ENCODE measurements at places on chromosomes 13 and 19.

GRCh38 chr19:40217934-40218890 is at the start of gene TTC9B:
TTC9B (minus strand) TSS chr19:40218384; CDS start chr19:40218381, 3 bp downstream.
- DNase-seq = no peak

DNA sequence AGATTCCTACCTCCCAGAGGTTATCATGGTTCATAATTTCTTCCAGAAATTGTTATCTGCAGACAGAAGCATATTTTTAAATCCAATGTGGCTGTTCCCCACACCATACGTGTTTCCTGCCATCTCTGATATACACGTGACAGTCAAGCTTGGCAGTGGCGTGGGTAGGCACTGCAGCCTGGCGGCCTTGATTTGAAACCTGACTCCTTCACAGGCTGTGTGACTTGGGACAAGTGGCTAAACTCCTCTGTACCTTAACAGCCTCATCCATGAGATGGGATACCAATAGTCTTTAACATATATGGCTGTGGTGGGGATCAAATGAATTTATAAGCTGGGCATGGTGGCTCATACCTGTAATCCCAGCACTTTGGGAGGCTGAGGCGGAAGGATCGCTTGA is 33.2 kb downstream of the DPF1 start:
- DNase-seq = no peak

DNA sequence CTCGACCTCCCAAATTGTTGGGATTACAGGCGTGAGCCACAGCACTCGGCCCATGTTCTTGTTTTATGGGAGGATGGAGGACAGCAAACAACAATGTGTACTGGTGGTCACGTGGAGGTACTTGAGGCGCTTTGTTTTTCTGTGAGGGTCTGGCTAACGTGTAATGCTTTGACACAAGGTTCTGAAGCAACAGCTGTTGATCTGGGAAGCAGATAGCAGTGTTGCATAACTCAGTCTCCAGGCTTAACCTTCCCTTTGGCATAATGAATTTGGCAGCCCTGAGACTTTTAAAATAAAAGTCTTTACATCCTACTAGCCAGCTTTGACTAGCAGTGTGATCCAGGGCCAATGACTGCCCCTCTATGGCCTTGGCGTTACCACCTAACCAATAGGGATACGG is 6.9 kb upstream of the ZNF580 start:
- no peak for DNase-seq

GRCh38 chr13:64206430-64207225 is 2791.0 kb upstream of the PCDH20 start:
- DNase-seq = no peak

DNA sequence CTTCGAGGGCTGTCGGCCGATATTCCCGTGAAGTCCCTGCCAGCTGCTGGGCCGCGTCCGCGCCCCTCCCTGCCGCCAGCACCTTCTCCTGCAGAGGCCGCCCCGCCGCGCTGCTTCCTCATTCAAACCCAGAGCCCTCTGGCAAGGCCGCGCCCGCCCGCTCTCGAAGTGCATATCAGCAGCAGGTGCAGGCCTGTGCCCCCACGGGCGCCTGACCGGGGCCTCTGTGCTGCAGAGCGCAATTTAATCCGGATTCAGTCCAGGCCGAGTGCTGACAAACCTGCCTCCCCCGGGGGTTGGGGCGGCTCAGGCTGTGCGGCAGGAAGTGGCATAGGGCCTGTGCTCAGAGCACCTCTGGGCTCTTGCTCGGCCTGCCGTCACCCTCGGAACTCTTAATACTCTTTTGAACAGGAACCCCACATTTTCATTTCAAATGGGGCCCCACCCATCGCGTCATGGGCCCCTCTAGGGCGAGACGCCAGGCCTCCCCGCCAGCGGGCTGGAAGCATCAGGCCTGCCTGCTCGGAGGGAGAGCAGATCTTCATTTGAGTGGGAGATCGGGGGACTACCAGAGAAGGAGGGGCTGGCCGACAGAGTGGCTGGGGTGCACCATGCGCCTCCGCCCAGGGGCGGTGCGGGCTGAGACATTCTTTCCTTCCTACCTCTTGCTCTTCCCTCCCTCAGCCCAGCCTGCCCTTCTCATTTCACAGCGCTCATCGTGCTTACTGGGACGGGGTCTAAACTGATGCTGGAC is 125.7 kb downstream of the TNFRSF19 start:
- DNase-seq = peak; percentile 62

GRCh38 chr19:11256189-11256588 is 6.1 kb downstream of the DOCK6 start:
- no peak for DNase-seq

- DNase-seq = no peak
Observed at GRCh38 chr13:91804724-91805123, 406.3 kb downstream of the GPC5 start.

DNA sequence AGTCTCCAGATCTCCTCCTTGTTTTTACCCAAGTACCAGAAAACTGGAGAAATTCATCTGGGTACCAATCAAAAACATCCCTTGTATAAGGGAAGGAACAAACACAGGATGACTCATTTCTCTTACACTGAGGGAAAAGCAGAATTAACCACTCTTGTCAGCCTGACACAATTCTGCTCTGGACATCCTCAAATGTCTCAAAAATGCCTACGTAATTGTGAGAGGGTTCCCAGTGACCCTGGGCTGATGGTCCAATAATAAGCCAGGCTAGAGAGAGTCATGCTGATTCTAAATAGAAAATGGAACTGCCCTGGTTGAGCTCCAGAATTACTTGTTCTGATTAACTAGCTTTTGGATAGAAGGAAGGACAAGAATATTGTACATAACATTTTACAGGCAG is 14.5 kb downstream of the ZNF708 start:
- DNase-seq = peak; percentile 12

GRCh38 chr13:31538067-31539042 is 201.0 kb upstream of the RXFP2 start:
- DNase-seq = peak; percentile 54

DNA sequence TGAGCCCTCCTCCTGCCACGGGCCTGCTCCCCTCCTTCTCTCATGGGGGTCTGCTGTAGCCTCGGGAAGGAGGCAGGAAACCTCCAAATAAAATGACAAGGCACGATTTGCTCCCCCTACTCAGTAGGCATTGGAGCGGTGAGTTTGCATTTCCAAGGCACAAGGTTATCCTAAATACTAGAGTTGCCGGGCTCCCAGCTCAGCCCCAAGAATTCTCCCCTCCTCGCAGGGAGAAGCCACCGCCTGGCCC is 1.5 kb downstream of the CEBPA start:
- DNase-seq = no peak

GRCh38 chr19:45119582-45119981 is 26.6 kb downstream of the PPP1R37 start:
- no peak for DNase-seq

DNA sequence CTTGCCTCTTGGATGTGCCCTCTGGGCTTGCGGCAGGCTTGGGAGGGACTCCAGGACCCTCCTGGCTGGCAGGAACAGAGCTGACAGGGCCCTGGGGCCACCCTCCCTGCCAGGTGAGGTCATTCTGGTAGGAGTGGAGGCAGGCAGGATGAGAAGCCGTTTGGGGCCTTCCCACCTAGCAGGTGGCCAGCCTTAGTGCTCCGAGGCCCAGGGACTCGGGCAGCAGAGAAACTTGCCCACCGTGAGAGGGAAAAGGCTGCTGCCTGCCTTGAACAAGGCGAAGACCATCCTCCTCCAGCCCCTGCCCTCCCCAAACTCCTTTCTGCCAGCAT is 8.5 kb downstream of the RFX1 start:
- DNase-seq = no peak

DNA sequence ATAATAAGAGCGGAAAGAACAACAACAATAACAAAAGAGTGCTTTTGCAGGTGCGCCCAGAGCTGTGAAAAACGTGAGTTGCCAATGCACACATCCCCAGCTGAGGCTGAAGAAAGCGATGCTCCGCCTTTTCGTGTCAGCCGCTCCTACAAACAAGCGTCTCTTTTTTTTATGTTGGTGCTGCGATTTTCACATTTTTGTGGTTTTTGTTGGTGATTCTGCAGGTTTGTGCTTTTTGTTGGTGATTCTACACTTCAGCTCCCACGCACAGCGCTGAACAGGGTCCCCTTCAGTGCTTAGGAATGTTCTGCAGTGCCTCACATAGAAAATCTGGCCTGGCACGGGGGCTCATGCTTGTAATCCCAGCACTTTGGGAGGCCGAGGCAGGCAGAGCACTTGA is 7.3 kb upstream of the SBK3 start:
- no peak for DNase-seq

GRCh38 chr13:25218019-25218418 is 45.9 kb upstream of the AMER2 start:
- DNase-seq = peak; percentile 30

GRCh38 chr19:19552798-19553197 is 14.7 kb downstream of the CILP2 start:
- peak; percentile 59 for DNase-seq

DNA sequence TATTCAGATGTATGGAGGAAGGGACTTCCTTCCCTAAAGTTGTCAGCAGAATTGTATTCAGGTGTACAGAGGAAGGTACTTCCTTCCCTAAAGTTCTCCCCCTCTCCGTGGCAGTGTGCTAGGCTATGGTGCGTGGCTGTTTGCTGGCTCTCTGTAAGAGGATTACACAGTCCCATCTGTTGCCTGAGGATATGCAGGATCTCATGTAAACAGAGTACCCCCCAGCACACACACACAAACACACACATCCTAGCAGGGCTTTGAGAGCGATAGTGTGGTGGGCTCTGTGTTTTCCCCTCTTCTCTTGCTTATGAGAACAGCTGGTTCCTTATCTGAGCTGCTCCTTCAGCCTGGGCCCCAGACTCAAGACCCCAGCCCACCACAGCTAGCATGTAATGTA is 10.3 kb downstream of the NEK5 start:
- DNase-seq = no peak

DNA sequence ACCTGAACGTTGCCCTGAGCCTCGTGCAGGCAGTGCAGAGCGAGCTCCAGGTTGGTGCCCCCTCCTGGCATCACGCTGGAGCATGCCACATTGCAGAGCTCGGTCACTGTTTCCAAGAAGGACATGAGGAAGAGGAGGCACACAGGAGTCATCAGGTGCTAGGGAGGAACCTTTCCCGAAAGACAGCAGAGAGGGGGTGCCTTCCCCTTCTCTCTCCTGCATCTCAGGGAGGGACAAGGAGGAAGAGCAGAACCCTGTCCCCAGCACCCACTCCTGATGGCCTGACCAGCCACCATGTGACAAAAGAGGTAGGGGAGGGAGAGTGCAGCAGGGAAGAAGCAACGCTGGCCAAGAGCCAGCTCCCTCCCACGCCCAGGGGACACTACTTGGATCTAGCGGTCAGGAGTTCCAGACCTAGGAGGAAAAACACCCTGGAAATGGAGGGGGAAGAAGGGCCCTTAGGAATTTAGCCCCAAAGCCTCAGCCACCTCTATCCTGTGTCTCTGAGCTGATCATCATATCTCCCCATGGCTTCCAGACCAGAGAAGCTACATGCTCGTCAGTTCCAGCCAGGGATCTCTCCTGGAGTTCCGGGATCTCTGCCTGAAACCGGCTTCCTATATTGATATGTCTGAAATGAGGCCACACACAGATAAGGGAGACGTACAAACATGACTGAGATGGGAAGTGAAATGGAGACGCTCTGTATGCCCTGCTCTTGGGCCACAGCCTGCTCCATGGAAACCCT is 17.0 kb upstream of the NAPA start:
- DNase-seq = peak; percentile 14

- no peak for DNase-seq
Observed at GRCh38 chr19:38649305-38650171, 2.1 kb downstream of the ACTN4 start.

DNA sequence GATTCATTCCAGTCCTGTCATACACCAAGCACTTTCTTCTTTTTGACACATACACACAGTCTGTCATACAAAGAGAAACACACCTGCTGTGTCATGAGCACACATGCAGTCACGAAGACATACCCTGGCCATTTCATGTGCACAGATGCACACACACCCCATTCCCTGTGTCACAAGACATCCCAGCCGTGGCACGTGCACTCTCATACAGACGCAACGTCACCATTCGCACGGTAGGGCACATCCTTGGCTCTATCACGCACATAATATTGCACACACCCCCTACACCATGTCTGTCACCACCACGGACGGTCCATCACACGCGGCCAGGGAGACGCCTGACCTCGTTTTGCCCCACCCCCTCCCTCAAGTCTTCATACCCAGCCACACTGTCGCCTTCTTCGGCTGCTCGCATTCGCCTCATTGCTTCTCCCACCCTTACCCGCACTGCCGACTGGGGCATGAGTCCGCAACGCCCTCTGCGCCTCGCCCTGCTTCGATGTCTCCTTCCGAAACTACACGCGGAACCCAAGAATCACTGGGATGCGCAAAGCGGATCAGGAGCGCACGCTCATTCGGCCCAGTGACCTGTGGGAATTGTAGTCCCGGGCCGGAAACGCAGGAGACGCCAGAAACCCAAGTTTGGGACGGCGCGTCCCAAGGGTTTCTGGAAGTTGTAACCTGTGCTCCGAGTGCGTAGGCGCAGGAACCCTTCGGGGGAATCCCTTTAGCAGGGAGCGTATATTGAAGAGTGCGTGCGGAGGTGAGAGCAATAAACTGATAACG is 6.8 kb upstream of the ZNF283 start:
- DNase-seq = no peak

- no peak for DNase-seq
Observed at GRCh38 chr13:111177081-111177711, 62.1 kb downstream of the ARHGEF7 start.

GRCh38 chr19:17953316-17953801 is 13.5 kb upstream of the KCNN1 start:
- no peak for DNase-seq

- no peak for DNase-seq
Observed at GRCh38 chr19:31664997-31665396, 315.8 kb upstream of the TSHZ3 start.

DNA sequence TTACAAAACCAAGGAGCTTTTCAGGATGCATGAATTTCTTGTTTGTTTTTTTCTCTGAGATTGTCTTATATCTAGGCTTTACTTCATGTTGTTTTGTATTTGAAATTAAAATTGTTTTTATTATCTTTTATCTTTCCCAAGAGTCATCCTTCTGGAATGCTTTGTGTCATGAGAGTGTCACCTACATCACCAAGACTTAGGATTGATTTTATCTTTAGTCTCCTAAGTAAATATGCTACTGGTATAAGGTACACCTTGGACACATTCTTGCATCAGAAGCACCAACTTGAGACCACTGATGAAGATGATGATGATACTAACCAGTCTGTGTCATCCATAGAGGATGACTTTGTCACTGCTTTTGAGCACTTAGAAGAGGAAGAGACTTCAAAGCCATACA is 26.4 kb downstream of the AKAP11 start:
- no peak for DNase-seq
